Fibroblast of skin of right biceps (primary cell): ENCODE measurements at places on chromosomes 12 and 14.
A peak's percentile ranks its signal among the peaks of the same experiment; 100 is the strongest.

GRCh38 chr12:57372233-57372632 lies 58.6 kb downstream of the R3HDM2 start:
- DNase-seq: peak; percentile 54

DNA sequence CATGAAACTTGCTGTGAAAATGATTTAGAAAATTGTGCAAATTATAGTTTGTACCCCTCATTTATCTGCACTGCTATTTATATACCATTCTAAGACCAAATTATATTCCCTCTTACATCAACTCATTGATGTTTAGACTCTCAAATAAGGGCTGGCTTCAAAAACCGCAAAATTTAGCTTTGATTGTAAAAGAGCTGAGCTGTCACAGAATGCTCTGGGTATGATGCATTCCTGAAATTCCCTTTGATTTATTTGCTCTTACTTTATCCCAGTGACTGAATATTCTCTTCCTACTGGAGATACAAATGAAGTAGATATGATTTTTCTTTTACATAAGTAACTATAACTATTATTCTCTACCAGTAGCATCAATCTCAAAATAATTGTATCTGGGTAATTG lies 78.0 kb upstream of the TMTC2 start:
- peak; percentile 56 for DNase-seq

DNA sequence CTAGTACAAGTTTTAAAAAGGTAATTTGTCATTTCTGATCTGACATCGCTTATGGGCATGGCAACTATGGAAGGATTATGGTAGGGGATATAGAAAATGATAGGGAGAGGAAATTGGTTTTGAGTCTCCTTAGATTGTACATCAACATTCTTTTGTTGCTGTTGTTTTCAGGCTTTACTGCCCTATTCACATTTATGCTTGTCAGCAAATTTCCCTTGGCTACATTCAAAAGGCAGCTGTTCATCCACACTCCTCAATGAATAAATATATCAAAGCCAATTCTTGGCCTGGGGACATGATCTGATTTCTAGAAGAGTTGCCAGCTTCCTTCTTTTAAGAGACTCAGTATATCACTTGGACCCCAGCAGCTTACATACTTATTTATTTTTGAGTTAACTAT lies 283.4 kb downstream of the CEP128 start:
- no peak for DNase-seq

DNA sequence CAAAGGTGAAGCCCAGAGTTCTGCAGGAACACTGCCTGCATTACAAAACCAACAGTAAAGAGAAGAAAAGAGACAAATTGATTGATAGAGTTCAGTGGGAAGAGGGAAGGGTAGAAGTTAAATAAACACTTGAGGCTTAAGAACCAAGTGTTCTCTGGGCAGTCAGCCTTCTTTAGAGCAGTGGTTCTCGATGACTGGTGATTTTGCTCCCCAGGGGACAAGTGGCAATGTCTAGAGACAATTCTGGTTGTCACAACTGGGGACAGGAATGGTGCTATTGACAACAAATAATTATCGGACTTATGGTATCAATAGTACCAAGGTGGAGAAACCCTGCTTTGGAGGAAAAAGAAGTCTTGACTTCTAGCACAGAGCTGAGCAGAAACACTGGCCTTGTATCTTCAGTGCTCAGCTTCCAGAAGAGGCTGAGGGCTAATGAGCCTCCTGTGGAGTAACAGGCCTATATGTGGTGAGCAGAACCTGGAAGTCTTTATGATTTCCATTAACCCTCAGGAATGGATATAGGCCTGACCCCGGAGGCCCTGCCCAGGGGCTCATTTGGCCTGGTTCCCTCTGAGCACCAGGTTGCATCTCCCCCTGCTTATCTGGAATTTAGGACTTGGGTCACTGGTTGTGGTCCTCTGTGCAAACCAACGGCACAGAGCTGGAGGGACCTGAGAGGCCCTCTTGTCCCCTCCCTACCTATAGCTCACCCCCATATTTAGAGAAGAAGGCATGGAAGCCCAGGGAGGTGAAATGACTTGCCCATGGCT lies 204.6 kb upstream of the PWP1 start:
- no peak for DNase-seq

GRCh38 chr14:69673578-69674305 lies 62.3 kb downstream of the SUSD6 start:
- DNase-seq: no peak

DNA sequence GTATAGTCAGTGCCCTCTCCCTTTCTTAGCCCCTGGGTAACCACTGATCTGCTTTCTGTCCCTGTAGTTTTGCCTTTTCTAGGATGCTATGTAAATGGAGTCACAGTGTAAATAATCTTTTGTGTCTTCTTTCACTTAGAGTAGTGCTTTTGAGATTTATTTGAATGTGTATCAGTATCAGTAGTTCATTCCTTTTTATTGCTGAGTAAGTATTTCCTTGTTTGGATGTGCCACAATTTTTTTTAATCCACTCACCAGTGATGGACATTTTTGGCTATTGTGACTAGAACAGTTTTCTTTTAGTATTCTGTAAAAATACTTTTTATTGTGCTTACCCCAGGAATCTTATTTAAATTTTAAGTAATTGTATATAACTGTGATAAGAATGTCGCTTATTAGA lies 3.4 kb downstream of the MARK3 start:
- no peak for DNase-seq

GRCh38 chr12:19596434-19597166 lies 157.3 kb downstream of the AEBP2 start:
- DNase-seq: no peak

DNA sequence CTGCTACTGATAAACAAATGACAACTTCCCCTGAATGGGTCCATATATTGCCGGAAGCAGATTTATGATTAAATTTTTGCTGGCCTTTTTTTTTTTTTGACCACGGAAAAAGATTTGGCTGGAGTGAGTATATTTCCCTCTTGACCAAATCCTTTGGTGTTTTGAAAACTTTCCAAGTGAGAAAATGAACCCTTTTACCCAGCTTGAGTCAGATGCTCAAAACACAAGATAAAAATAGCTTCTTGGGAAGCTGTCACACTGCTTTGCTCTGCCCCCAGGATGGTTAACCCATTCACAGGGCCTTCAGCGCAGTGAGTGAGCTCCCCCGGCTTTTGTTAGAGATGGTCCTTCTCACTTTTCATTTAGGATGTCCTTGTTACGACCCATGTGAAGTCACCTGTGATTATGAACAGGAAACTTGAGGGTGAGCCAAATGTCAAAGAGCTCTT lies 224.3 kb downstream of the PELI2 start:
- peak; percentile 79 for DNase-seq

GRCh38 chr12:7035463-7035862 lies 17.2 kb upstream of the LPCAT3 start:
- no peak for DNase-seq

DNA sequence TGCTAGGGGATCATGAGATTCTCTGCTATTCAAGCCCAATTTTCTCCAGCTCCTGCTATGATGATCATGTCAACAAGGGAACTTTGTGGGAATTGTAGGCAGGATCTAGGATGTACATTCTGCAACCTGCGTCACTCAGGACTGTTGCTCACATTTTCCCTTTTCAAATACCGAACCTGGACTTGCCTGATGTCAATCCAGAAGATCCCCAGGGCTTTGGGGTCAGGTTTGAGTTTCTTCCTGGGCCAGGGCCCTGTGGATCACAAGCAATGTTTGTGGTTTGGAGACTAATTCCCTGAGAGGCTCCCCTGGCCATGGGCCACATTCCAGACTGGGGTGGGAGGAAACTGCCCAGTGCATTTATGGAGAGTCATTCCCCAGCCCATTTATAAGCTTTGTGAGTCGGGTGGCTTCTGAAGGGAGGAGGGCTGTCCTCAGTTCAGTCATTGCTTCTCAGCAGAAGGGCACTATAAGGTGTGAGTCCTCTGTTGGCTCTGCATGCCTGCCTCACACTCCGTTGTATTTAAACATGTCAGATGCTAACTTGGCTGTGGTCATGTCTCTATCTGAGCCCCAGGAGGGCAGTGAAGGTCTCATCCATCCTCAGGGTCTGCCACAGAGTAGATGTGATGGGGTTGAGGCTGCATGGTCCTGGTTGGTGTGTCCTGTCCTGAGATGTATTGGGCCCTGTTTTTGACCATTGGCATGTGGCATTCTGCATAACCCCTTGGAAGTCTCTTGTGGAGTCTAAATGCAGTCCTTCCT lies 6.5 kb downstream of the KRT86 start:
- DNase-seq: peak; percentile 99

DNA sequence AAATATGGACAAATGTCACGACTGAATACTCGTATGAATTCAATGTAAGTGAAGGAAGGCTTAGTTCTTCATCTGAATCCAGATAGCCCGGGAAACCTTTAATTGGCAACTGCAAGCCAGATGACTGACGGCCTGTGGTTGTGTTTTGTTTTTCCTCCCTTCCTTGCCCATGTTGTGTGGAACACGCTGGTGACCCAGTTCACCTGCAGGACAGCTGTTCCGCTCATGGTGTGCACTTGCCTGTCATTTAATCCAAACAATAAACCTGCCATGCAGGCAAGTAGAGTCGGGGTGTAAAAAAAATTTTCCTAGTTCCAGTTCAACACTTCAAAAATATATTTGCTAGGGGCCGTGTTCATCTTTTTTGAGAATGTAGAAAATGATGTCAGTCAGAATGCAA lies 88.0 kb downstream of the TMEM132D start:
- no peak for DNase-seq

GRCh38 chr12:123763093-123763492 lies 992 bp downstream of the DNAH10 start:
- no peak for DNase-seq

DNA sequence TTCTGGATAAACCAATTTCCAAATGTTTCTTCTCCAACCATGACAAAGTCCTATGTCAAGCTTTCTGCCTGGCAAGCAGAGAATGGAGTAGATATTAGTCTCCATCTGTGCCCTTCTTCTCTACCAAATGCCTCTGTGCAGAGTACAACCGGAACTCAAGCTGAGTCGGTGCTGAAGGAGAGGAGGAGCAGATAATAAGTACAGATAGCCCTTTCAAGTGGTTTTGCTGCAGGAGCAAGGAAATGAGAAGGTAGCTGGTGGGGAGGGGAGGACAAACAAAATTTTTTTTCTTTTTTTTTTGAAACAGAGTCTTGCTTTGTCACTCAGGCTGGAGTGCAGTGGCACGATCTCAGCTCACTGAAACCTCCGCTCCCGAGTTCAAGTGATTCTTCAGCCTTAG lies 14.2 kb upstream of the HELB start:
- DNase-seq: no peak

GRCh38 chr12:127594351-127594970 lies 672.5 kb upstream of the TMEM132C start:
- no peak for DNase-seq

- no peak for DNase-seq
Observed at GRCh38 chr14:71709987-71710386, 222.2 kb upstream of the RGS6 start.

- DNase-seq: no peak
Observed at GRCh38 chr12:1842905-1843640, 22.7 kb downstream of the LRTM2 start.

DNA sequence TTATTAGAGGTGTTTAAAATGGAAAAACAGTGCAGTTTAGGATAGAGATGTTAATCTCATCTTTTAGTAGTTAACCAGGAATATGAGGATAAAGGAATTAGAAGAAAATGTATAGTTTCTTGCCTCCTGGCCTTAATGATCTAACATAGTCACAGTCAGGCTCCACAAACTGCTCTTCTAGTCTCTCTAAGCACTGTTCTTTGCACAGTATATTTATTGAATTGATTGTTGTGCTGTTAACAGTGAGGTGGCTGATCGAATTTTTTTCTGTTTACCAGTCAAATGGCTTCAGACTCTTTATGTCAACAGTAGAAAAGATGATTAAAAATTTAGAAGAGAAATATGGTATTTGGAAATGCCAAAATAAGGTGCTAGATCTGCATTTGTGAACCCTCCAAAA lies 37.8 kb downstream of the ATF7IP start:
- DNase-seq: no peak

- DNase-seq: no peak
Observed at GRCh38 chr14:30657050-30657449, 34.9 kb downstream of the SCFD1 start.

GRCh38 chr14:65471038-65471878 lies 58.7 kb downstream of the FUT8 start:
- no peak for DNase-seq

DNA sequence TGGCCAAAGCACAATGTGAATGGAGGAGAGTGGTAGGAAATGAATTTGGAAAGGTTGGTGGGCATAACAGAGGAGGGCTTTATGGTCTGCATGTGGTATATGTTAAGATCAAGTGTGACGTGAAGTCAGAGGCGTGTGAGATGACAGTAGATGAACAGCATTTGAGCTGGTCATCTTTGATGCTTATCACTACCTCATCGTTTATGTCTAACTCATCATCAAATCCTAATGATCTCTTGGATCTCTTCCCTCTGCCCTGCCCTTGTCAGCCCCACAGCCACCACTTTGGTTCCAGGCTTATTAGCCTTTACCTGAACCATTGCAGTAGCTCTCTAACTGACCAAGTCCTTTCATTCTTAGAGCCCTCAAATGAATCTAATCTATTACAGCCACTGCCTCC lies 132.5 kb downstream of the LLPH start:
- no peak for DNase-seq

GRCh38 chr12:85657836-85658630 lies 178.2 kb downstream of the RASSF9 start:
- no peak for DNase-seq

DNA sequence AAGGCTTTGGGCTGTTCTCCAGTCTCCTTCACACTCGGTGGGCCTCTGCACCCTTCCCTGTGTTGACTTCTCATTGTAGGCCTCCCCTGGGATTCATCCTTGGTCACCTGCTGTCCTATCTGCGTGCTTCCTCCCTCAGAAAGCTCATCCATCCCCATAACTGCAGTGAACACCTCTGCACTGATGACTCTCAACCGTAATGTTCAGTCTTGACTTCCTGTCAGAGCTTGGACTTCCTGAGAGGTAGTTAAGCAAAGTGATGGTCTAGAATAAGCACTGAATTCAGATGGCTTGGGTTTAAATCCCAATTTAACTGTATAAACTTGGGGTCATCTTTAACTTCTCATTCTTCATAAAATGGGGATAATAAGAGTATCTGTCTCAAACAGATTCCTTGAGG lies 13.6 kb upstream of the MDM1 start:
- no peak for DNase-seq

GRCh38 chr12:108709697-108710096 lies 21.6 kb downstream of the CORO1C start:
- no peak for DNase-seq

- DNase-seq: no peak
Observed at GRCh38 chr14:24879661-24880386, 170.1 kb downstream of the STXBP6 start.

DNA sequence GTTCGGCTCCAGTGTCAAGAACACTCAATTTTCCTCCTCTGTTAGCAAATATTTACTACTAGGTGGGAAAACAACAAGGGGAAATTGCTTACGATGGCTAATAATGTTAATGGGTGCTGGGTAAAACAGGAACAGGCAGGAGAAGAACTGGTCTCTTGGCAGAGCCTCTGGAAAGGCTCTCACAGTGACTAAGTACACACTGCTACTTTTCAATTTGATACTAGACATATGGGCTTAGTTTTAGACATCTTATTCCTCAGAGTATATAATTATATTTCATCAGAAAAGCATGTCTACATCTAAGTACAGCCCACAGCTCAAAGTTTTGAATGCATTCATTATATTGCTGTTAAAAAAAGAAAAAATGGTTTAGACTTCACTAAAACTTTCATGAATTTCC lies 65.4 kb upstream of the SAV1 start:
- peak; percentile 3 for DNase-seq

GRCh38 chr12:122969676-122970075 lies 3.4 kb upstream of the ABCB9 start:
- no peak for DNase-seq
